Stimulated activated CD4-positive, alpha-beta T cell treated with anti-CD3 and anti-CD28 coated beads, Interleukin-1b, Interleukin-23, amount 100 ng/mL, for 1 hour (primary cell): ENCODE measurements at places on chromosomes 7 and 10.

DNA sequence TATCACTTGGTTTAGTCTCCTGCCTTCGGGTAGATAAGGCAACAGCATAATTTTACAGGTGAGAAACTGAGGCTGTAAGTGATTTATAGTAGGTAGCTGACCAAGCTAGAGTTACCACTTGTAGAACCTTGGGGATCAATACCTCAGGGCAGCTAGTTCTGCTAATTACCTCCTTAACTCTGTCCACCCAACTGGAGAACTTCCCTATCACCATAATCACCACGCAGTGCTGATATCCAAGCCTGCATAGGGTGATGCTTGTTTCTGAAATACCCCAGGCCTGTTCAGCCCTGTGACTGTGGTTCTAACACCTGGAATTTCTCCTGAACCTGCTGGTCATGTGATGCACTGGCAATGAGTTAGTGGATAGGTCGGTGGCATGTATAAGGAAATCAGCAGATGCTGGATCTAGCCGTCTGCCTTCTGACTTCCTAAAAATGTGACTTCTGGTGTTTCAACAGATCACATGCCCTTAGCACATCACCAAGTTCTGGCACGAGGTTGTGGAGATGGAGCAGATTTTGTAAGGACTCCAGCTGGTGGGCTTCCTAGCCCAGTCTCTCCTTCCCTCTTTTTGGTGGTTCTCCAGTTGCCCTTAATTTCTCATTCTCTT lies 15.3 kb downstream of the PLAU start:
- no peak for DNase-seq

DNA sequence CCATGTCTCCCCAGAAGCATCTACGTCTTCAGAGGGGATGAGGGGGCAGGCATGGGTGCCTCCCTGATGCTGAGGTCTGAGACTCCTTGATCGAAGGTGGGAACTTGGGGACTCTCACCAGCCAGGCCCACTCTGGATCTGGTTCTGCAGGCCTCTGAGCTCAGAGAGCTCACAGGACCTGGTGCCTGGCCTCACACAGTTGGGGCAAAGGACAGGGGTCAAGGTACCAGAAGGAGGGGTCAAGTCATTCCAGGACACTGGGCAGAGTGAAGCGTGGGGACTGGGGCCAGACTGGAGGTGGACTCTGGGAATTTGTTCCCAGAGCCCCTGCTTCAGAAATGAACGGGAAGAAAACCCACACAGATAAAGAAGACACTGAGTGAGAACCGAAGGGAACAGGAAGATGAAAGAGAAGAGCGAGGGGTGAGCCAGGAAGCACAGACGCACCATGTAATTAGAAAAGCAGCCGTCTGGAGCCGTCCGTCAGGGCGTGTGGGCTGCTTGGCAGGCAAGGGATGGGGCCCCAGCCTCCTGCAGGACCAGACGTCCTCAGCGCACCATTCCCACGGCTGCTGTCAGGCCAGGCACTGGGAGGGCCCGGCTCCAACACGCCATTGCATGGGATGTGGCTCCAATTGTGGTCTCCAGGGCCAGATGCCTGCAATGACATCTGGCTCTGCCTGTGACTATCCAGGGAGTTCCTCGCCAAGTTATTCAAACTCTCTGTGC lies 47.7 kb downstream of the ZCCHC24 start:
- DNase-seq = no peak

DNA sequence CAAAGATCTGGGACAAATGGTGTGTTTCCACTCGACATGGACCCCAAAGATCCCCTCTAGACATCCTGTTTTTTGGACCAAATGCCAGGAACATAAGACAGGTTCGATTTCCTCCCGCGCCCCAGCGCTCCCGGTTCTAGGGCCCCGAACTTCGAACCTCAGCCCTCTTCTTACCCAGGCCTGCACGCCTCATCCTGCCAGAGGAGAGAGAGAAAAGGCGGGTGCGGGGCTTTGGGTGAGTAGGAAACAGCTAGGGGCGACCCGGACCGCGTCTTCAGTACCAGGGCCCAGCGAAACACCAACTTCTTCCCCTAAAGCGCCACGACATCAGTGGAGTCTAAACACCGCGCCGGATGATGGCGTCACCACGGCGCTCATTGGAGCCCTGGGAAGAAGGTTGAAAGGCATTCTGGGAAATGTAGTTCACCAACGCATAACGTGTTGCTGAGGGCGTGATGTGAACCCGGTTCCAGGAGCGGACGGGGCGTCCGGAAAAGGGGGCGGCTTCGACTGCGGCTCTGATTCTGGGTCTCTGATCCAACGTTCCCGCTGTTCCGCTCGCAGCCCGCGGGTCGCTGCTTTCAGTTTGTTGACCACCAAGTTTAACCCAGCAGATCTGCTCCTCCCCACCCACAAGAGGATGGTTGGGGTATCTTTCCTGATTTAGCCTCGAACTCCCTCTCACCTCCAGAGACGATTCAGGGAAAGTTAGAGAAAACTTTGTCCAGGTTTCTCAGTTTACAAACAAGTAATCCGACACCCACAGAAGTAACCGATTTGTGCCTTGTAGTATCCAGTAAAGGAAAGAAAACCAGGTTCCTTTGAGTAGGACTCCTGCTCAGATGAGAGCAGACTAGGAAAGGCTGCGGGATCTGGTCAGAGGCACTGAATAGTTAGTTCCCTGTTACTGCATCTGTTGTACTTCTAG lies at the start of gene BET1:
BET1 (minus strand) TSS at position 332 of the 928 bp plus-strand sequence; CDS start at position 193, 139 bp downstream.
- peak; percentile 80 for DNase-seq

- no peak for DNase-seq
These were observed 316.4 kb downstream of the DNAJB6 start for GRCh38 chr7:157652954-157653826.

DNA sequence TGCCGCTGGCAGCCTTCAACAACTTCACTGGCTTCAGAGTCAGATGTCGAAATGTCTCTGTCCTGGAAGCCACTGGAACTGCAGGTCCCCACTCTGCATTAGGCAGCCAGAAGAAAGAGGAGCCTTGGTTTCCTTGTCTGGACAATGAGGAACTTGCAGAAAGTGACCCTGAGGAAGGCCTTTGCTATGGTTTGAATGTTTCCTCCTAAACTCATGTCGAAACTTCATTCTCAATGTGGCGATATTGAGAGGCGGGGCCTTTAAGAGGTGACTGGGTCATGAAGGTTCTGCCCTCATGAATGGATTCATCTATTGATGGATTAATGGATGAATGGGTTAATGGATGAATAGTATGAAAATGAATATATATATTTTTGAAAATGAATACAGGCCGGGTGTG lies 61.6 kb upstream of the GPR26 start:
- no peak for DNase-seq

DNA sequence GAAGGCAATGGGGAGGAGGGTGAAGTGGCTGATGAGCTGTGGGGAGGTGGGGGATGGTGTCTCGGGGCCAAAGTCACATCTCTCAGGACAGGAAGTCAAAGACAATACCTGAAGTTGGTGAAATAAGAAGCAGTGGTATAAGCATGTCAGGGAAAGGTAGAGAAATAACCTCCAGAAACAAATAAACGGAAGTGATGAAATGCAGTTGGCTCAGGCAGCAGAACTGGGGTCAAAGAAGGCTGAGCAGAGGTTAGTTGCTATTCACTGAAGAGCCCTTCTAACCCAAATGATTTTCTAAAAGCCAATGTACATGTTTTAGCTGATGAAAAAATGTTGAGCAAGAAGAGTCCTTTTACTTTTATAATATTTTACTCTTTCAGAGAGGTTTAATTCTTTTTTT lies 78.6 kb upstream of the ADRB1 start:
- no peak for DNase-seq

GRCh38 chr10:28892818-28893547 lies 215.7 kb downstream of the BAMBI start:
- DNase-seq = no peak

DNA sequence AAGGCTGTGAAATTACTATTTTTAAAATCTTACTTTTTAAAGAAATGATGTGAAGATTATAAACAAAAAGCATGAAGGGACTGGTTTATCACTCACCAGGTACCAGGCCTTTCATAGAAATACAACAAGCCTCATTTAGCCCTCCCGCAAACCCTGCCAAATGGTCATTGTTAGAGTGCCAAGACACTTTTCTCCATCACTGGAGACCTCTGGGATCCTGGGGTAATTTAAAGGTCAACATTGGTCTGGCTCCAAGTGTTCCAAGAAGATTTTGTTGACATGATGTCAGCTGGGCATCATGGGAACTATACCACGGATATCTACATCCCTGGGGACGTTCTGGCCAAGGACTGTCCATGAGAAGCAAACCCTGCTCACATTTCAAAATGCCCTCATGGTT lies 138.0 kb upstream of the FRMD4A start:
- DNase-seq = no peak

GRCh38 chr10:132608511-132609195 lies 71.1 kb downstream of the INPP5A start:
- no peak for DNase-seq

DNA sequence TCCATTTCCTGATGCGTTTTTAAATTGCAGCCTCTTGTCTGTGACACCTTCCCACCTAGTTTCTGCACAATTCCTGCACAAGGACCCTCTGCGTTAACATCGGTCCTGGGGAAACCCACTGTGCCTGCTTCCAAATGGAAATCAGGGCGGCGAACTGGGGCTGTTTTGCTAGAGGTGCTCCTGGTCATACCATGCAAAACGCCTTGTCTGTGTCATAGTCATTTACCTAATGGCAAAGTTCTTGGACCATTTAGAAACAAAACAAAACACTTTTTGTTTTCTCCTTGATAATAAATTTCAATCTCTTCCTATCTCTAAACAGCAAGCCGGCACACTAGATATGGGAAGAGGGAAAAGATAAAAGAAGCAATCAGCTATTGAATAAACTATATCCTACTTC lies 206.9 kb upstream of the KLF14 start:
- DNase-seq = no peak

- DNase-seq = peak; percentile 26
These were observed 3.1 kb upstream of the CUX1 start for GRCh38 chr7:101814081-101814990.

DNA sequence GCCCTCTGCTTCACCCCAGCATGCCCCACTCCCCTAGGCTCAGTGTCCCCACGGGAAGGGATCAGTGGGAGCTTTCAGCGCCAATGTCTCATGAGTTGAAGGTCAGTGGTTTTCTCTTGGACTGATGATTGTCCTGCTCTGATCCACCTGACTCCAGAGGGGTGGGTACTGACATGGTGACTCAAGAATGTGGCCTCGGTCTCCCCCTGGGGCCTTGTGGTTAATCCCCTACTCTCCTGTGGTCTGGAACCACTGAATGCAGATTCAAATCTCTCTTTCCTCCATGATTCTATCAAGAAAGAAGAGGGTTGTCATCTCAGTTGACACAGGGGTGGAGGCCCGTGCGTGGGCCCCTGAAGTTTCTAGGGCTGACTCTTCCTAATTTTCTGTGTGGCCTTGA lies 176.9 kb downstream of the RPS24 start:
- DNase-seq = no peak

DNA sequence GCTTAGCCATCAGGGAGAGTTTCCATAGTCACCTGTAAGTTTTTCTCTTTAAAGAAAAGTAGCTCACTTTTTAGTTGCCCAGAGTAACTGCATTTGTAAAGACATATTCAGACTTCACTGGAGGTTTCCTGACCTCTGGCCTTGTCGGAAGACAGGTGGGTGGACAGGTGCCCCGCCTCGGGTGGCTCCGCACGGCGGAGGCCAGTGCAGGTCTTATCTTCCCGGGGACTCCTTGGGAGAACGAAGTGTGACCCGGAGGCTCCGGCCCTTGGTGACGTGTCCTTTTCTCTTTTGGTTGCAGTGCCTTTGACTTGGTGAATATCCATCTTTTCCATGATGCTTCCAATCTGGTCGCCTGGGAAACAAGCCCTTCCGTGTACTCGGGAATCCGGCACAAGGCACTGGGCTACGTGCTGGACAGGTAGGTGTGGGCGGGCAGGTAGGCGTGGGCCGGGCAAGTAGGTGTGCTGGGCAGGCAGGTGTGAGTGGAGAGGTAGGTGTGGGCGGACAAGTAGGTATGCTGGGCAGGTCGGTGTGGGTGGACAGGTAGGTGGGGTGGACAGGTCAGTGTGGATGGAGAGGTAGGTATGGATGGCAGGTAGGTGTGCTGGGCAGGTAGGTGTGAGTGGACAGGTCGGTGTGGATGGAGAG lies 75.8 kb downstream of the NKX6-2 start:
- DNase-seq = no peak

DNA sequence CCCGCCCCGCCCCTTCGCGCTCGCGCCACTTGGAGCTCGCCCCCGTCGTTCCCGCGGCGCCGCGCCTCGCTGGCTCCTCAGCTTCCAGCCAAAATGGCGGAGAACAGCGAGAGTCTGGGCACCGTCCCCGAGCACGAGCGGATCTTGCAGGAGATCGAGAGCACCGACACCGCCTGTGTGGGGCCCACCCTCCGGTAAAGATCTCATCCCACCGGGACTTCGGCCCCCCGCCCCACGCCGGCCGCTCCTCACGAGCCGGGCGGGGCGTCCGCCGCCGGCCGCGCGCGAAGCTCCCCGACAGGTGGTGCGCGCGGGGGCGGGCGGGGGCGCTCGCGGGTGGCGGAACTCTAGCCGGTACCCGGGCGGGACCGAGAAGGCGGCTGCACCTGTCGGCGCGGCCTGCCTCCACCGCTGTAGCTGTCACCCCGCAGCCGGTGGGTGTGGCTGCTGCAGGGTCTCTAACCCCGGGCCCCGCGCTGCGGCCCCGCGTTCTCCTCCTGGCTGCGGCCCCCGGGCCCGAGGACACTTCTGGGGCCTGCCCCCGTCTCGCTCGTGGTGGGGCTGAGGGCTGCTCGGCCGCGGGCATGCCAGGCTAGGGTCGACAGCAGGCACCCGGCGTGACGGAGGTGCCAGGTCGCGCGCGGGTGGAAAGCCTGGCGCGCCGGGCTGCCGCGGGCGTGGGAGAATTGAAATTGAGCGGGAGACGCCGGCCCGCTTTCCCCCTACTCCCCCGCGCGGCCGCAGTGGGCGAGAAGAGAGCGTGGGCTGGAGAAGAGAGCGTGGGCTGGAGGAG lies at the start of gene EXOC6:
EXOC6 (plus strand) TSS at position 80 of the 793 bp plus-strand sequence; CDS start at position 94, 14 bp downstream.
- DNase-seq = peak; percentile 59

DNA sequence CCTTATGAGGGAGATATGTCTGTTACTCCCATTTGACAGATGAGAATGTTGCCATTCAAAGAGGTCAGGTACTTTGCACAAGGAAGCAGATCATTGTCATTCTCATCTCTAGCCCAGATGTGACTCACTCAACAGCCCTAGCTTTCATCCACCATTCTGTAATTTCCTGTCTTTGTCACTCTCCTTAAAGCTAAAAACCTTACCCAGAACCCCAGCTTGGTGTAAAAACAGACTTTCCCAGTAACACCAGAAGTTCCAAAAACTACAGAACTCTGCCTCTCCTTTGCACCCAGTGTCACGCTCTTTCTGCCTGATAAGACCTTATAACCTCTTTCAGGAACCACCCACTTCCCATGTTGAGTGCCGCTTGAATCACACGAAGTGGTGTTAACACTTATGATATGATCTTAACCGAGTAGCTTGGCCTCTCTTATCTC lies 89.1 kb upstream of the SP4 start:
- DNase-seq = peak; percentile 13

DNA sequence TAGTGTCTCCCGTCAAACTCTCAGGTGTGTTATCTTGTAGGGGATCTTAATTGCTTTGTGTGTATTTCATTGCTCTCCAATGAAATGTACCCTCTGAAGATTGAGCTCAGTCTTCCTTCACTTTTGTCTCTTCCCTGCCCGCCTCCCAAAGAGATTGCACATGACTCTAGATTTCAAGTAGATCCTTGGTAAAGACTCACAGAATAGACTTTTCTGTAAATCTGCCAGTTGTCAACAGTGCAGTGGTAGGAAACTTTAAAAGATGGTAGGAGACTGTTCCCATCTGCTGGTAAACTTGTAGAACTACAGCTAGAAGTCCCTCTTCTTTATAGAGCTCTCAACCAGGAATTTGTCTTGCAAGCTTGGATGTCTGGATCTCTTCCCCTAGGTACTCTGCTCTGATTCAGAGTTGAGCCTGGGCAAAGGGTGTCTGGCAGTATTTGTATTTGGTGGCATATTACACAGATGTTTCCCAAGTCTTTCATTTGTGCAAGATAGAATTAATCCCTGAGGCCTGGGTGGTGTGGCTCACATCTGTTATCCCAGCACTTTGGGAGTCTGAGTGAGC lies 9.6 kb downstream of the CCL26 start:
- DNase-seq = no peak
